H4 (cell line): ENCODE measurements at places on chromosomes 5 and 9. TPM values are rescaled to one million over a fixed set of nuclear protein-coding genes. Genes with fewer than 3 reads are reported as not detected.

The TRIM36 gene
- 7.5 and 20.0 TPM in 2 replicates for total RNA-seq

The FCN2 gene
- not detected in 2 replicates for total RNA-seq

The TMEM141 gene
- 87.0 and 93.0 TPM in 2 replicates for total RNA-seq

The PCDH12 gene
- not detected in 2 replicates for total RNA-seq

The PDGFRB gene
- 21.6 and 30.1 TPM in 2 replicates for total RNA-seq

The KIAA0825 gene
- 2.3 and 3.7 TPM in 2 replicates for total RNA-seq

The COL5A1 gene
- total RNA-seq = 26.8 and 32.1 TPM in 2 replicates

The KCNN2 gene
- total RNA-seq = 0.31 and 0.55 TPM in 2 replicates

The SMIM3 gene
- total RNA-seq = 47.6 and 53.9 TPM in 2 replicates

DNA sequence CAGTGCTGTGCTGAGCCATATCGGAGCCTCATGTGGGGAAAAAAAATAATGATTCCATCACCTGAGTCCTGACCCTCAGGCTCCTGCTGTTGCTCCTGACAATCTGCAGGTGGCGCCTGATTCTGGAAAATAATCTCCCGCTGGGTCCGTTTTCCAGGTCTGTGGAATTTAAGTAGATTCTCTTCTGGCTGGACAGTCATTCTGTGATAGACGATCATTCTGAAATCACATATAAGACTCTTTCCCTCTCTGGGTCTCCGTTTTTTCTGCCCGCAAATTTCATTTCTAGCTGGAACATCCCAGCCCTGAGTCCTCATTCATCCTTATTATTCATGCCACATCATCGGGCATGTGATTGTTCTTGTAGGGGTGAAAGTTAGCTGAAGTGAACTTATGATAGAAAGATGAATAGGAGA lies 22.1 kb upstream of the STXBP1 start:
- DNase-seq = peak; percentile 63

DNA sequence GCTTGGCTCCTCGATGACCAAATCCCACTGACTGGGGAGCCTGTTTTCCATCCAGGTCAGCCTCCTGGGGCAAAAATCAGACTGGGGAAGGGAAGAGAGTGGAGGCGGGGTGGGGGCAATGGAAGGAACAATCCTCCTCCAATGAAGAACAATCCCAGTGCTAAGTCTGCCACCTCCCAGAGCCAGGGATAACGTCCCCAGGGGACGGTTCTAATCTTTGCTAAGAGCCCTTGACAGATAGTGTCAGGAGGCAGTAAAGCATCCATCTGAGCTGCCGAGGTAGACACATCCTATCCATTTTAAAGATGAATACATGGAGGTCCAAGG lies 298.5 kb upstream of the MSX2 start:
- DNase-seq = no peak

DNA sequence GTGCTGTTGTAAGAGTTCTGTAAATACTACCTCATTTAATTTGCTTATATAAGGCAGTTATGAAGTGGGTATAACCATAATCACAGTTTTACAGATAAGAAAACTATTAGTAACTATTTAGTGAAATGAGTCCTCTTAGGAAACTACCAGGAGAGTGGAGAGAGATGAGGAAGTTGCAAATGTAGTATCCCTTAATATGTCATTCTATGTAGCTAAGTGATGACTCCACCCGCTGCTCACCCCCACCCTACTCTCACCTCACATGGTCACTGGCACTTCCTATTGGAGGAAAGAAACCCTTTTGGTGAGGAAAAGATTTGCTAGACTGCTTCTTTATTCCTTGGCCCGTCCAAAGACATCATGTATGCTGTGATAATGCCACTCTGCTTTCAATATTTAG lies 241.8 kb upstream of the SLC24A2 start:
- no peak for DNase-seq

- DNase-seq = no peak
Observed at GRCh38 chr5:154084062-154084639, 45.4 kb downstream of the MFAP3 start.

DNA sequence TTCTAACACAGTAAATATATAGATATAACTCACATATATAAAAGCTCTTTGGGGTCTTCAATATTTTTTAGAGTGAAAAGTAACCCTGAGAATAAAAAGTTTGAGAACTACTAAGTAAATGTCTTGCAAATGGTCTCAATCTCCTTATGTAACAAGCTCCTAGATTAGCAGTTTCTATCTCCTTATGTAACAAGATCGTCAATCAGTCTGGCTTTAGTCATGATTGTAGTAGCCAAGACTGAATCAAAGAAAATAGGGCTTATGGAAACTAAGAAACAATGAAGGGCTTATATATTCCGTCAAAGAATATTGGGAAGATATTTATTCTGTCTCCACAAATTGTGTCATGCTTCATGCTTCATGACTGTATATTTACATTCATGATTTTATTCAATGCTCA lies 22.4 kb upstream of the FREM1 start:
- DNase-seq = no peak

DNA sequence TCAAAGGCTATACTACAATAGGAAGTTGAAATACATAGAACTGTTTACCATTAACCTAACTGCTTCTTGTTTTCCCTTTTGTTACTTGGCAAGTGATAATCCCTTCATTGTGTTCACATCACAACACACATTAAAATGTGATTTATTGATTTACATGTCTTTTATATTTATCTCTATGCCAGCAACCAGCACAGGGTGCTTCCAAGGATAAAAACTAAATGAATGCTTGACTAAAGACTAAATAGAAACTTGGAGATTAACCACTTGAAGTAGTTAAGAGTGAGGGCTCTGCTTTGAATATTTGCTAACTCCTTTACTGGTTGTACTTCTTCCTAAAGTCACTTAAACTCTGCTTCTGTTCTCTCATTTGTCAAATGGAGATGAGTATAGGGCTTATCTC lies 1730.6 kb downstream of the EFNA5 start:
- no peak for DNase-seq

GRCh38 chr9:8156346-8156745 lies 356.8 kb upstream of the DMAC1 start:
- no peak for DNase-seq

GRCh38 chr9:79233542-79233941 lies 338.2 kb upstream of the TLE4 start:
- DNase-seq = peak; percentile 45

DNA sequence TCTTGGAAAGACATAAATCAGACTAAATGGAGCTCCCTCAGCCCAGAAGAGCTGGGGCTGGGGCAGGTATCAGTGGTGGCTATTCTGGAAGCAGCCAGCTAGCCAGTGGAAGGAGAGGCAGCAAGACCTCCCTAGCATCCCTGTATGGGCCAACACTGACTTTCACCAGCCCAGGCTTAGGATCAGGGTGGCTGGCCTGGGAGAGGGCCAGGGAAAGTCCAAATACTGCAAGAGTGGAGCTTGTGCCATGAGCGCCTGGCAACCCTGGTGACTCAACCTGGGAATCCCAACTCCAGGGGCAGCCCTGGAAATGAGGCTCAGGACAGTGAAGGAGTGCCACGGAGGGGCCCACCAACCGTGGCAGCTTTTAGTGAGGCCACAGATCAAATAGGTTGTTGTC lies 7.6 kb upstream of the IRF1 start:
- DNase-seq = peak; percentile 62

DNA sequence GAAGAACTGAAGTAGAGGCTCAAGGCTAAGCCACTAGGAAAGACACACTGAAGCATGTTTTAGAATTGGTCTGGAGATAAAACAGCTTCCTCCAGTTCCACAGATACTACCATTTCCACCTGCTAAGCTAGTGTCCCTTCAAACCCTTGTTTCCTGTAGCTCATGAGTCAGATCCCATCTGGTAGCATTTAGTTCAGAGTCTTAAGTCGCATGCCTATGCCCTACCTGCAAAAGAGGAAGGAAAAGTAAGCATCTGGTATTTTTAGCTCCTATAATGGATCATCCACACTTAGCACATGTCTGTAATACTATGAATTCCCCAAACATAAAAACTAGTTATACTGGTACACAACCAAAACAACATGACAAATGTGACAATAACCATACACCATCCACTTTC lies 92.1 kb downstream of the CDKN2A start:
- no peak for DNase-seq

- DNase-seq = no peak
Observed at GRCh38 chr5:32031089-32031488, 143.0 kb downstream of the GOLPH3 start.

DNA sequence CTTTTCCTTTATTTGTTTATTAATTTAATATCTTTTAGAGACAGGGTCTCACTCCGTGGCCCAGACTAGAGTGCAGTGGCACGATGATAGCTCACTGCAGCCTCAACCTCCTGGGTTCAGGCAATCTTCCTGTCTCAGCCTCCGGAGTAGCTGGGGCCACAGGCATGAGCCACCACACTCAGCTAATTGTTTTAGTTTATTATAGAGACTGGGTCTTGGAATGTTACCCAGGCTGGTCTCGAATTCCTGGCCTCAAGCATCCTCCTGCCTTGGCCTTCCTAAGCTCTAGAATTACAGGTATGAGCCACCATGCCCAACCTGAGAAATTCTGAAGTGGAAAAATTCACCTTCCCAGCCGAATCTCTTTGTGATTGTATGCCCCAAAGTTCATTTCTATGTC lies 139.4 kb upstream of the SLC12A2 start:
- no peak for DNase-seq

DNA sequence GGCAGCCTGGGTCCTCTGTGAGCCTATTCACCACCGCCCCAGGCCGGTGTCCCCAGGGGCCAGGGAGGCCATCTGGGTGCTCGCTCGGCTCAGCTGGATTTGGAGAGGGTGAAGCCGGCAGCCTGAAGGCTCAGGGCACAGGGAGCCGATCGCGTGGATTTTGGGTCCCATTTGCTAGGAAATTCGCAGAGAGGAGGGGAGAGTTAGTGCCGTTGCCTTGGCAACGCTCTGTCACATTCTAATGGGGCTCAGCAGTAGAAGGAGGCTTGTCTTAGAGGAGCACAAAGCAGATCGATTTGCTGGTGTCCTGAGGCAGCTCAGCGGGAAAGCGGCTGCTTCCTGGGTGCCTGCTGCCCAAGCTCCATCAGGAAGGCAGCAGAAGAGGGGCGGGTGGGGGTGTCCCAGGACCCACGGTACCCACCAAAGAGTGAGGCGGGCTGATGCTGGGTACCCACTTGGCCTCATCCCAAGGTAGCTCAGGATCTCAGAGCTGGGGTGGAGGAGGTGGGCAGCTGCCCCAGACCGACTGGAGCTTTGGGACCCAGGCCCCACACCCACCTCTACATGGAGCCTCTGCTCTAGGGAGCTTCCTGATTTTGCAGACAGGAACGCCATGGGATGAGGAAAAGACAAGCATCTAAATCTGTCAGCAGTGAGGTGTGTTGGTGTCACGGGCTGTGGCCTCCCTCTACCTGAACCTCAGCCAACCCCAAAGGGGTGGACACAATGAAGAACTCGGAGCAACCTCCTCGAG lies 17.1 kb upstream of the OLFM1 start:
- no peak for DNase-seq

GRCh38 chr9:129256959-129257713 lies 79.1 kb upstream of the IER5L start:
- no peak for DNase-seq

DNA sequence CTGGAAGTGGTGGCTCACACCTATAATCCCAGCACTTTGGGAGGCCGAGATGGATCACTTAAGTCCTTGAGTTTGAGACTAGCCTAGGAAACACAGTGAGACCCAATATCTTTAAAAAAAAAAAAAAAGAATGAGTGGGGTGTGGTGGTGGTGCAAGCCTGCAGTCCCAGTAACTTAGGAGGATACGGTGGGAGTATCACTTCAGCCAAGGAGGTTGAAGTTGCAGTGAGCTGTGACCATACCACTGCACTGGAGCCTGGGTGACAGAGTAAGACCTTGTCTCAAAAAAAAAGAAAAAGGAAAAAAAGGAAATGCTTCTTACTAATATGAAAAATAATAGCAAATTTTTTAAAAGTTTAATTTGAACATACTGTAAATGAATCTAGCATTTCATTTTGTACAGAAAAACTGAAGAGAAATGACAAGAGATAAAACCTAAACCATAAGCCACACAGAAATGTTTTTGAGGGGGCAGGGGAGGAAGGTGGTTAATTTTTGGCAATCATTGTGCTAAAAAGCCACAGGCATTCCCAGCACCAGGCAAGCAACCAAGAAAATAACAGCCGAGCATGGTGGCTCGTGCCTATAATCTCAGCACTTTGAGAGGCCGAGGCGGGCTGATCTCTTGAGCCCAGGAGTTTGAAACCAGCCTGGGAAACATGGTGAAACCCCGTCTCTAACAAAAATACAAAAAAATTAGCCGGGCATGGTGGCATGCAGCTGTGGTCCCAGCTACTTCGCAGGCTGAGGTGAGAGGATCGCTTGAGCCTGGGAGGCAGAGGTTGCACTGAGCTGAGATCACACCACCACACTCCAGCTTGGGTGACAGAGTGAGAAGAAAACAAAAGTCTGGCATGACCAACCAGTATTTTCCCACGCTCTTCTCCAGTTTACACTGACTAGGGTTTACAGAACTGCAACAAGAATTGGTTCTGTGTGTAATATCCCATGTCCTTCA lies 114.5 kb upstream of the NR5A1 start:
- DNase-seq = peak; percentile 63

DNA sequence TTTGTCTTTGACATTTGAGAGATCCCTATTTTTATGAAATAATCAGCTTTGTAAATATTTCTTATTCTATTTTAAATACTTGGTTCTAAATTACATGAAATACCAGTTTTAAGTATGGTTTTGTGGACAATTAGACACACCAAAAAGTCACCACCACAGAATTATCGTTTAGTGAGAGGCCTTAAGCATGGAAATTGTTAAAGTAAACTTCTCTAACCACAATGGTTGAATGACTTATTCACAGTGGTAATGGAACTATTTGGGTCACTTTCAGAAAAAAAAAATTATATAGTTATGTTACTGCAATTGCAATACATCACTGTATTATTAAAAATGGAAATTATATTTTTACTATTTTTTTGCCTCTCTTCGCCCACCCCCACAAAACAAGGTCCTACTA lies 1252.5 kb downstream of the EFNA5 start:
- peak; percentile 84 for DNase-seq

DNA sequence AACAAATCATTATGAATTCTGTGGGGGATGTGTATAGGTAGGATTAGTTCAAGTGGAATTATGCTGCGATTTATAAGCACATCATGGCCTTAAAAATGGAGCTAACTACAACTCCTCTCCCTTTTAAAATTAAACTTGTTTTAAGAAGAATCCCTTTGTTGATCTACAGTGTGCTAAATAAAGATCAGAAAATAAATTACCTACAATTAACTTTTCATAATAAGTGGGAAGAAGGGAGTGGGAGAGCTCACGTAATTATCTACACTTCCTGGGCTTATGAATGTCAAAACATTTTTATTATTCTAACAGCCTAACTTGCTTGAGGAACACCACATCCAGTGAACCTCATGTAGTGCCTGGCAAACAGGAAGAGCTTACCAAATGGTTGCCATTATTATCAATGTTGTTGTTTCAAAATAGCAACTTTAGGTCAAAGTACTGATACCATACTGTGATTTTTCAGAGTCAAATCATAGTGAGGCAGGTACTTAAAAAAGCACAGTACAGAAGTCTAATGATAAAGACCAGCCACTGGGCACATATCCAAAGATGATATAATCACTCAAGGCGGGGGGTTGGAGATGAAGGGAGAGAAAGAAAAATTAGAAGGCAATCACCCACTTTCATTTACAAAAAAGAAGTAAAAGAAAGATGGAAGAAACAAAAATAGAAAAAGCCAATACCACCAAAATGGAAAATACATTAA lies 174.0 kb downstream of the RAPGEF6 start:
- DNase-seq = no peak

- DNase-seq = peak; percentile 97
Observed at GRCh38 chr5:143245929-143246561, 157.4 kb downstream of the NR3C1 start.

- no peak for DNase-seq
Observed at GRCh38 chr9:124454296-124454695, 4.0 kb downstream of the ADGRD2 start.

GRCh38 chr9:76378367-76379073 lies 15.7 kb downstream of the RFK start:
- no peak for DNase-seq
